GM04504 (cell line): ENCODE measurements at places on chromosomes 5 and 9.

GRCh38 chr9:122991370-122991830 lies 42.1 kb upstream of the GPR21 start:
- DNase-seq: peak; percentile 75

DNA sequence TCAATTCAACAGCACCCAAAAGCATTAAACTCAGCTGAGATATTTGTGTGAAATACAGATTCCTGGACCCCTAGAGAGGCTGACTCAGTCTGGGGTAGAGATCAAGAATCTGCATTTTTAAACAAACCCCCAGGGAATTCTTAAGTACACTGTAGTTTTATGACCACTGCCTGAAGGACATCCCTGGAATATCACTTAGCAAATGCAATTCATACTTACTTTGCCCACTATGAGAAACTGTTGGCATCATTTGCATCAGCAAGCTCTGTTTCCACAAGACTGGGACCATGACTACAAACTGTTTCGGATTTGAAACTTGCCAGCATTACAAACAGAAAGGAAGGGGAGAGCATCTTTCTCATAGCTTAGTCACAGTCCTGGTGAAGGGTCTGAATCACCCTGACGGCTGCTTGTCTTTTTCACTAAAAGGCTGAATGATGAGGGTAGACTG lies 63.7 kb downstream of the MLLT3 start:
- peak; percentile 84 for DNase-seq

DNA sequence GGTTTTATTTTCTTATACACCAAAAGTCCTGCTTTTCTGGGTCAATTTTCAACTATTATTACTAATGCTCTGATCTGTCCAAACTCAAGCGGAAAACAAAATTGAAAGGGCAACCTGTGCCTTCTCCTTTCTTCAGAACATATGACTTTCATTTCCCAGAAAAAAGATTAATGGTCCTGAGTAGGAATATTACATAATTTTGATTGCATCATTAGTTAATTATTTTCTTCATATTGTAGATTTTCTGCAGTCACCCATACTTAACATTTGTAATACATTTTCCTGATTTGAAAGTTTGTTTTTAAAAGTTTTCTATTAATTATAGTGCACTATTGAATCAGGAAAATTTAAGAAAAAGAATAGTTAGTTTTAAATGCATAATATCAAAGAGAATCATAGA lies 1.7 kb upstream of the PCDHB8 start:
- DNase-seq: no peak

DNA sequence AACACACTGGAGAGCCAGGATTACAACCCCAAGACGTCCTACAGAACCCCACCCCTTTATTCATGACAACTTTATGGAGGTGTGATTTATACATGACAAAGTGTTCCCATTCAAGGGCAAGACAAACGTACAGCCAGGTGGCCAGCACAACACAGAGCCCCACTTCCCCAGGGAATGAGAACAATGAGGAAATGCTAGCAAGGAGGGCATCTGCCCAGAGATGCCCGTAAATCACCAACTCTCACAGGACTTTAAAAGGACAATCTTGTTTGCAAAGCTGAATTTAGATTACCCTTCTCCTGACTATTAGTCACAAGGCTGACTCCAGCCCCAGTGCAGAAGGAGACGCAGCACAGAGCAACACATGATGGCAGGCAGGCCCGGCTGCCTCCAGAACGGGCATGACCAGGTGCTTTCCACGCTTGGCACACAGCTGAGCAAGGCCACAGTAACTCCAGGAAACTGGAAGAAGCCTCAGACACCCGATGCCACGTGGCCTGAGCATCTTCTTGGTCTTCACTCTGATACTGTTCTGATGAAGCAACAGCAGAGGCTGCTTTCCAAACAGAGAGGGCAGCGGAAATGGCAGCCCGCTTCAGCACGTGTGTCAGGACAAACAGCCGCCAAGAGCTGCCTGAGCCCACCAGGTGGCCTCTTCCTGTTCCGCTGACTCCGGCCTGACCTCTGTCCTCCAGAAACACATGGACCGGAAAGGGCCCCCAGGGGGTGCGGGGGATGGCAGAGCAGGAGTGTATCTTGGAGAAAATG lies 51.4 kb downstream of the ROR2 start:
- no peak for DNase-seq

GRCh38 chr5:93607367-93608258 lies 24.6 kb downstream of the NR2F1 start:
- no peak for DNase-seq

GRCh38 chr9:130387905-130388304 lies 56.9 kb upstream of the ASS1 start:
- DNase-seq: no peak

DNA sequence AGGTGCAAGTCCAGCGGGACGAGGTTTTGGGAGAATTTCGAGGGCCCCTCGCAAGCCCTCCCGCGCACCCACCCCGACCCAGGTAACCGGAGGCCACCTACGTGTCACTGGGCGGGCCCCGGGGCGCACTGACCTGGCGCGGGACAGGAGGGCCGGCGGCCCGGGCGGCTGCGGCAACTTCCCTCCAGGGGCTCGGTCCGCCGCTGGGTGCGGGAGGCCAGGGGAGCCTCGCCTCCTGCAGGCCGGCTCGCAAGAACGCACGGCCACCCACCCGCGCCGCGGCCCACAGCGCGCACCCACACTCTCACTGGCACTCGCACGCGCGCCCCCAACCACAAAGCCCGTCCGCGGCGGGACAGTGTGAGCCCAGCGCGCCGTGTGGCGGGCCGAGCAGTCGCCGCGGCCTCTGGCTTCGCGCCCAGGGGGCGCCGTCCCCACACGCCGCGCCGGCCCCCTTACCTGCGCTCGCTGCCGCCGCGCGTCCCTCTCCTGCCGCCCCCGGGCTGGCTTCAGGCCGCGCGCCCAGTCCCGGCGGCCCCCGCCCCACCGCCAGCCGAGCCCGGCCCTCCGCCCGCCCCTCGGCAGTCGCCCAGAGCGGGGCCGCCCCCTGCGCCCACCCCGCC lies 451 bp downstream of the LPAR1 start:
- no peak for DNase-seq

DNA sequence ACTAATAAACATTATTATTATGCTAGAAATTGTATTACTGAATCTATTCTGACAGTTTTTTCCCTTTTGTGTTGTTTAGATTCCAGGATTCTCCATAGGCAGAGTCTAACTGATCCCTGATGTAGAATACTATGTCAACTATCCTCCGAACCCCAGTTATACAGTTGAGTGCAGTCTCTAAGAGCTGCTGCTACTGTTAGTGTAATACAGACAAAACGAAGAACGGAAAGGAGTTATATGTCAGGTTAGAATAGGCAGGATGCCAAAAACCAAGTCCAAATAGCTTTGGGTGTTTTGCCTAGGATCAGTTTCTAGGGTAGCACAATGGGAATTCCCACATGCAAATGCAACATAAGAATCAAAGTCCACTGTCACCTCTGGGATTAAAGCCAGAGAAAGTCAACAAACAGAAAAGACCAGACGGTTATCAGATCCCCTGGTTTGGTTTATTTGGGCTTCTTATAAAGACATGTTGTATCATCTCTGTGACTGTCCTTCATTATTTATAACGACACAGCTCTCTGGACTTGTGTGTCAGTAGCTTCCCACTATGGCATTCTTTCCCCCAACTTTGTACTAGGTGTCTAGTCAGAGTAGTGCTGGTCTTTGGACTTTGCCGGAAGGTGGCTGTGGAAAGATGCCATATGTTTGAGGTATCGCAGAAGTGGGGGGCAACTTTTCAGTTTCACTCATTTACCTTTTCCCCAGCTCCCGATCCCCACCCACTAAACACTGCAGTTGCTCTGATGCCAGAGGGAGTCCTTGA lies 14.9 kb upstream of the TMEM38B start:
- no peak for DNase-seq

GRCh38 chr9:95286151-95286550 lies 31.4 kb downstream of the FANCC start:
- DNase-seq: no peak

GRCh38 chr9:111118256-111118948 lies 80.1 kb upstream of the LPAR1 start:
- peak; percentile 56 for DNase-seq

DNA sequence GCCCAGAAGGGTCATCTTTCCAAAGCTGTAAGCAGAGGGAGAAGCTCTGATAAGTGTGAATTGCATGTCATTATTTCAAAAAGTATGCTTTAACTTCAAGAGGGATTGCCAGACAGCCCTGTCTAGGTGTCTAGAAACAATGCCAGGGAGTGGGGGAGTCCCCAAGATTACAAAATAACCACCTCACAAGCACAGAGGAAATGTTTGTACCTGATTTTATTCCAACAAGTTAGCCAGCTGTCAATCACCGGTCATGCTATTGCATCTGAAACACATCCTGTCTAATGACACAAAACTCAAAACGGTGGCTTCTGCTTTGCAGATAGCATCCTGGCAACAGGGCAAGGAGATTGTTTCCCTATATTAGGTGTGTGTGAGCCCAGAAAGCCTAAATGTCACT lies 154.2 kb upstream of the WWC1 start:
- DNase-seq: no peak

DNA sequence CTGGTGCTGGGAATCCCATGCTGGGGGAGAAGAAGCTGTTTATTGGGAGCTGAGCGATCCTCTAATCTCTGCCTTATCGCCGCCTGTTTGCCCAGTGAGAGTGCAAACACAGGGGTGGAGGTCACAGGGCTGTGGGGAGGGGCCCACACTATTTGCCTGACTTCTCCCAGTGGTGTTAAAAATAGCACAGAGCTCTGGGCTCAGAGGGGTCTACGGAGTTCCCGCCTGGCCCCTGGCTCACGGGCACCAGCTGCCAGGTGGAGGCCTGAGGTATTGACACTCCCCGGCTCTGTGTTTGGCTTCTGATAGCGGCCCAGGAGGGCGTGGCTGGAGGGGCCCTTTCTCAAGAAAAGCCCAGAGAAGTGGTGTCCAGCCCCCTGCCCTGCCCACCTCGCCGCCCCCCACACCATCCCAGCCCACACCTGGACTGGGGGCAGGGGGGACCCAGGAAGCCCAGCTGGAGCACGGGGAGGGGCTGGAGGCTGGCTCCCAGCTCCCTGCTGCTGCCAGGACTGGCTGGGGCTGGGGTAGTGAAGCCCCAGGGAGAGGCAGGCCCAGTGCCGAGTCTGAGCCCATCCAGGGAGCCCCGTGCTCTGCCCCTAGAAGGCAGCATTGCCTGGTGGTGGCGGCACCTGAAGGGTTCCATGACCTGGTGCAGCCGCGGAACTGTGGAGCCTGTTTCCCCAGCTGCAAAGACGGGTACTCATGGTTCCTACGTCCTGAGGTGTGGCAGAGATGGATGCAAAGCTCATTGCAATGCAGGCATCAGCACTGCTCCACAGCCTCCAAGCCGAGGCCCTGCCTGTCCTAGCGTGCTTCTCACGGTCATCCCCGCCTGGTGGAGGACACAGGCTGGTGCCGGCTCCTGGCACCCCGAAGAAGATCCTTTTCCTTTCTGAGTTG lies 35.7 kb upstream of the EGFL7 start:
- no peak for DNase-seq

DNA sequence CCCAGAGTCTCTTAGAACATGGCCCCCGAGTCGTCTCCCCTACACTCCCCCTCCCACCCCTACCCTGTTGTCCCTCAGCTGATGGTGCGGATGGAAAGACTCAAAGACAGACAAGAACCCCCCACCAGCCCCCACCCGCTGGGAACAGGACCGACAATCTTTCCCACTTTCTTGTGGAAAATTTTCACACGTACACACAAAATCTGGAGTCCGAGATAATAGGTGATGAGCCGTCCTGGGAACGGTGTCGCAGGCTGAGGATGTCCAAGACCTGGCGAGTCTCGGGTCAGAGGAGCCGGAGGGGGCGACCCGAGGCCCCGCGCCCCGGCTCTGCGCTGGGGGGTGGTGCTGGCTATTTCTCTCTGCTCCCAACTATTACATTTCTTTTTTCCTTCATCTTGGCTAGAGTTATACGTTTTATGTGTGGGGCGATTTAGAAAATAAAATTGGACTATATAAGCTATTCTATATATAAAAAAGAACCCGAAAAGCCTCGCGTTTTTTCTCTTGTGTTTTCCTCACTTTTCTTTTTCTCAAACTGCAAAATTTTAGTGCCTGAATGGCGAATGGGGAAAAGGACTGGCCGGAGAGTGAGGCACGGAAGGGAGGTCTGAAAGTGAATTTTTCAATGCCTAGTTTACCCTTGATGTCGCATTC lies 188.8 kb downstream of the MEF2C start:
- no peak for DNase-seq

DNA sequence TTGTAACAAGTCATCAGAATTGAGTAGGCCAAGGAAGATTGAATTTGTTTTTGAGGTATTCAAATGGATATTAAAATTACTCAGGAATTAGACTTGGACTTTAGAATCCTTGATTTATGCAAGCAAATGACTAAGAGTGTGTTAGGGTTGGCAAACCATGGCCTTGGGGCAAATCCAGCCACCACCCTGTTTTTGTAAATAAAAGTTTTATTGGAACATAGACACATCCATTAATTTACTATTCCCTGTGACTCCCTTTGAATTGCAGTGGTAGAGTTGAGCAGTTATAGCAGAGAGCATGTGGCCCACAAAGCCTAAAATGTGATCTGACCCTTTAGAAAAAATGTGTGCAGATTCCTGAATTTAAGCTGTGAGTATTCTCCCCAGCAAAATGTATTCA lies 115.6 kb downstream of the WDR70 start:
- DNase-seq: peak; percentile 25

DNA sequence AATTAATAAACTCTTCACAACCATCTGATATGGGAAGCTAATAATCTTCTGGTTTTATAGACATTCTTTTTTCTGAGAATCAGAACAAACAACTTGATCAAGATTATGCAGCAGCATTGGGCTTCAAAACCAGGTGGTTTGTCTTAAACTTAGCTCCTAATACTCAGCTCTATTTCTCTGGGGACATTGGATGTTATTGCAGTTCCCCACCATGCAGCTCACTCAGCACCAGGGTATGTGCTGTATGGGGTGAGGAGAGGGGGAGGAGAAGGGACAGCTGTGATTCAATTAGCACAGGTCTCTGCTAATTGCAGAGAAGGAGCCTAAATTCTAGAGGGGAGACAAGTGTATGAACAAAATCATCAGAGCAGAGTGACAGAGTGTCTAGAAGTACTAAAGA lies 210.7 kb upstream of the TNC start:
- no peak for DNase-seq

- DNase-seq: peak; percentile 37
These were observed 136.0 kb upstream of the EFNA5 start for GRCh38 chr5:107806705-107807104.

GRCh38 chr5:75286211-75286773 lies 49.6 kb upstream of the ANKRD31 start:
- no peak for DNase-seq
